HFFc6 (cell line): ENCODE measurements at places on chromosomes 13 and 19. TPM values are rescaled to one million over a fixed set of nuclear protein-coding genes. Genes with fewer than 3 reads are reported as not detected.

- DNase-seq, result peak; percentile 80
These were observed at the start of gene ZNF71 for GRCh38 chr19:56594783-56595547. Gene ZNF71 (plus strand): TSS chr19:56595302. CDS start chr19:56601559, 6,257 bp downstream.

DNA sequence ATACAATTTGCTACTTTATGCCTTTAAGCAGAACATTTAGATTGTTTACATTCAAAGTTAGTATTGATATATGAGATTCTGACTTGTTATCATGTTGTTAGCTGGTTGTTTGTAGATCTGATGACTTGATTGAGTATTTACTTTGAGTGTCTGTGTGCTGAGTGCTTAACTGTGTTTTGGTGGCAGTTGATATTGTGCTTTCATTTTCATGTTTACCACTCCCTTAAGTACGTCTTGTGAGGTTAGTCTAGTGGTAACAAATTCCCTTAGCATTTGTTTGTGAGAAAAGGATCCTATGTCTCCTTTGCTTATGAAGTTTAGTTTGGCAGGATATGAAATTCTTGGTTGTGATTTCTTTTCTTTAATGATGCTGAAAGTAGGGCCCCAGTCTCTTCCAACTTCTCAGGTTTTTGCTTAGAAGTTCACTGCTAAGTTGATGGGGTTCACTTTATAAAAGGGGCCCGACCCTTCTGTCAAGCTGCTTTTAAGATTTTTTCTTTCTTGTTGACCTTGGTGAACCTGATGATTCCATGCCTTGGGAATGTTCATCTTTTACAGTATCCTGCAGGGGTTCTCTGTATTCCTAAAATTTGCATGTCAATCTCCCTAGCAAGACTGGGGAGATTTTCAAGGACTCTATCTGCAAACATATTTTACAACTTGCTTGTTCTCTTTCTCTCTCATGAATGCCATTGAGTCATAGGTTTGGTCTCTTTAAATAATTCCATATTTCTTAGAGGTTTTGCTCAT is 1095.4 kb upstream of the PCDH20 start:
- DNase-seq, result no peak

The PSG7 gene
- total RNA-seq, result 0.10 to 0.26 TPM in 2 of 3 replicates, not detected in the other

The ZNF234 gene
- 6.1 to 8.4 TPM (median 6.6 TPM) in 3 replicates for total RNA-seq

DNA sequence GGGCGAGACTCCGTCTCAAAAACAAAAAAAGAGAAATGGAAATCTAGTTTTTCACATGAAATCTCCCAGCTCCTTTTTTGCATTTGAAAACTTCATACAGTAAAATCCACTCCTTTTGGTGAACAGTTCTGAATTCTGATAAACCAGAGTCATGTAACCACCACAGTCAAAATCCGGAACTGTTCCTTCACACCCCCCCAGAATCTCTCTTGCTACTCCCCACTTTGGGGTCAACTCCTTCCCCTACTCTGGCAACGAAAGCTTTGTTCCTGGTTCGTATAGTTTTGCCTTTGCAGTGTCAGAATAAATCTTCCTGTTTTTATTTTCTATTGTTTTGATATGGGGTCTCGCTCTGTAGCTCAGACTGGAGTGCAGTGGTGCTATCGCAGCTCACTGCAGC is 23.7 kb downstream of the RCN3 start:
- DNase-seq, result no peak

GRCh38 chr19:16039545-16039944 is 36.8 kb upstream of the TPM4 start:
- no peak for DNase-seq

- no peak for DNase-seq
These were observed 83.9 kb downstream of the OLFM4 start for GRCh38 chr13:53112522-53112921.

DNA sequence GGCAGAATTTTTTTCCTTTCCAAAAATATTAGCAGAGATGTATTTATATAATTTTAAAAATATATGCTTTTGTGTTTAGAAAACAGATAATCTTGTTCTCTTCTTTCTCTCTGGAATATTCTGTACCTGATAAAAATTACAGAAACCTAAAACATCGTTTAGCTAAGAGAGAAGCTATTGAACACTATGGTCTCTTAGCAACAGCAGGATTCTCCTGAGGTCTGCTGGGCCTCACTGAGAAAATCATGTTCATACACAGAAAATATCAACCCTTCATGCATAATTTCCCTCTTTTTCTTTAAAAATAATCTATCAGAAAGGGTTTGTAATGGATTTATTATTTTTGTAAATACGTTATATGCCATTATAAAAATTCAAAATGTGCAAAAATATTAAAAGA is 242.2 kb downstream of the DCLK1 start:
- no peak for DNase-seq

GRCh38 chr13:35714121-35714520 is 237.6 kb upstream of the MAB21L1 start:
- DNase-seq, result peak; percentile 31

DNA sequence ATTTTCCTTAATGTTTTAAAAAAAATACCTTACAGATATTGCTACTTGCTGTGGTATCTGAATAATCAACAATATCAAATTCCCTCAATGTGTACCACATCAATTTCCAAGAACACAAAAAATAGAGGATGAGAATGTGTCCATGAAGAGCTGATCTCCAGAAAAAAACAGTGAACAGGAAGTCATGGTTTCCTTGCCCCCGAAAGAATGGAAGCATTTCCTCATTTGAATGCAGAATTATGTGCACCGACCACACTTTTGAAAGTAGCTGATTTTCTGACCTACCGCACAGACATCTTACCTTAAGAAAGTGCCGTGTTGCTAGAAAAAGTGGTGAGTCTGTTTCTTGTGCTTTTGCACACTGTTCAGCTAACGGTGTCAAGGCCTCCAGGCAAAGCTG is 13.4 kb upstream of the EEF1AKMT1 start:
- DNase-seq, result no peak

The DHDH gene
- not detected in 2 replicates for total RNA-seq

DNA sequence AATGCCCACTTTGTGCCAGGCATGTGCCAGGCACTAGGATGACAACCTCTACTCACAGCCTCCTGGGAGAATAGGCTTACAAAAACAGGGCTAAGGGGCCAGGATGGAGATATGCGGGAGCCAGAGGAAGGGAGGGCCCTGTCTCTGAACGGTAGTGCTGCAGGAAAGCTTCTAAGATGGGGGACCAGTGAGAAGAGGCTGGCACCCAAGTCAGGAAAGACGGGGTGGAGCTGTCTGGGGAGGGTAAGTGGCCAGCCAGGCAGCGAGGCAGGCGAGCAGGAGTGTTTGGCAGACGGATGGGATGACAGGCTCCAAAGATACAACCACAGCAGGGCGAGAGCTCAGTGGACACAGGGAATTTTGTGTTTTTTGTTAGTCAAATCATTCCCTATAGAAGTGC is 44.7 kb upstream of the GPI start:
- no peak for DNase-seq

GRCh38 chr13:47114030-47114429 is 217.2 kb upstream of the HTR2A start:
- peak; percentile 62 for DNase-seq

DNA sequence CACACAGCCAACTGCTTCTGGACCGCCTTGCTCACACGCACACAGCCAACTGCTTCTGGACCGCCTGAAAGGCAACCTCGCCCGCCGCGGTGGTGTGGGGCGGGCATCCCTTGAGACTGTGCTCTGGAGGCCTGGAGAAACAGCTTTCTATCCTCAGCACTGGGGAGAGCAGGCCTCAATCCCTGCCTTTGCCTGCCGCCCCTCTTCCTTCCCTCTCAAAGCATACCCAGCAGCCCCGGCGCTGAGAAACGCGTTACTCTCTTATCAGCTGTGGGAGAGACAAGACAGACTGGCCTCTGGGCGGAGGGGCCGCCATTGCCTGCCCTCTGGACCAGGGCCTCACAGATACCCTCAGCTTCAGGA is 2.9 kb downstream of the LIPE start:
- DNase-seq, result no peak

The DNAAF3 gene
- 0.20 and 1.1 TPM in 2 replicates for total RNA-seq

DNA sequence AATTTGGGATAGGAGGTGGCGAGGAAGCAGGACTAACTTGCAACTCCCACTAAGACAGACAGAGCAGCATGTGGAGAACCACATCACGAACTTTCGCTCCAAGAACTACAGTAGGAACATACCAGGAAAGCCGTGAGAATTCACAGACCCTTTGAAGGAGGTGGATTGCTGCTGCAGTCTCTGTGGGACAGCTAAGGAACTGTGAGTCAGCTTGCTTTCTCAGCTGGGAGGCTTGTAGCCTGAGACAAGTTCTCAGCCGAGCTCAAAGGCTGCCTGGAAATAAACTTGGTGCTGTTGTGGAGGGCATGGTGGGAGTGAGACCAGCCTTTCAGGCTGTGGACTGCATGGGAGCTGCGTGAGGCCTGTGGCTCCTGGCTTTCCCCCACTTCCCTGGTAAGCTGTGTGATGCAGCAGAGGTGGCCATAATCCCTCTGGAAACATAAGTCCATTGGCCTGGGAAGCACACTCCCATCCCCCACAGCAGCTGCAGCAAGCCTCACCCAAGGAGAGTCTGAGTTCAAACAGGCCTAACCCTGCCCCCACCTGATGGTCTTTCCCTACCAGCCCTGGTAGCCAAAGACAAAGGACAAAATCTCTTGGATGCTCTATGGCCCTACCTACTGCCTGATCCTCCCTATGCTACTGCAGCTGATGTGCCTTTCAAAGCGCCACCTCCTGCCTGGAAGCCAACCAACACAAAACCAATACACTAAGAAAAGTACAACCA is 441.1 kb upstream of the HTR2A start:
- peak; percentile 29 for DNase-seq

The C19orf85 gene
- not detected in 3 replicates for total RNA-seq

GRCh38 chr19:10784257-10784656 is 51.8 kb downstream of the TMED1 start:
- no peak for DNase-seq

DNA sequence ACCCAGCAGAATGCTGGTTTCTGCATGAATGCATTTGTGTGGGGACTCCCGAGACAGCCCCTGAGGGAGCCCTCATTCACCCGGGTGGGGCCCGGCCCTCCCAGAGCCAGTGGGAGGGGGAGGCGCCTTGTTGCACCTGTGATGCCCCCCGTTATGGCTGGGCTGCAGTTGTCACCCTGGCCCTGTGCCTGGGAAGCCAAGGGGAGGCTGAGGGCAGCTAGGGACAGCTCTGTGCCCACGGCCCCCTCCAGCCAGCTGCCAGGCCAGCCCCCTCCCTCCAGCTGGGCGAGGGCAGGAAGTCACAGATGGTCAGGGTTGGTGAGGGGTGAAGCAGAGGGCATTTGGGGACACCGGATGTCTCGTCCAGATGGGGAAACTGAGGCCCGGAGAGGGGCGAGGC is 26.1 kb downstream of the NFIC start:
- DNase-seq, result no peak

The CD33 gene
- total RNA-seq, result not detected in 3 replicates

DNA sequence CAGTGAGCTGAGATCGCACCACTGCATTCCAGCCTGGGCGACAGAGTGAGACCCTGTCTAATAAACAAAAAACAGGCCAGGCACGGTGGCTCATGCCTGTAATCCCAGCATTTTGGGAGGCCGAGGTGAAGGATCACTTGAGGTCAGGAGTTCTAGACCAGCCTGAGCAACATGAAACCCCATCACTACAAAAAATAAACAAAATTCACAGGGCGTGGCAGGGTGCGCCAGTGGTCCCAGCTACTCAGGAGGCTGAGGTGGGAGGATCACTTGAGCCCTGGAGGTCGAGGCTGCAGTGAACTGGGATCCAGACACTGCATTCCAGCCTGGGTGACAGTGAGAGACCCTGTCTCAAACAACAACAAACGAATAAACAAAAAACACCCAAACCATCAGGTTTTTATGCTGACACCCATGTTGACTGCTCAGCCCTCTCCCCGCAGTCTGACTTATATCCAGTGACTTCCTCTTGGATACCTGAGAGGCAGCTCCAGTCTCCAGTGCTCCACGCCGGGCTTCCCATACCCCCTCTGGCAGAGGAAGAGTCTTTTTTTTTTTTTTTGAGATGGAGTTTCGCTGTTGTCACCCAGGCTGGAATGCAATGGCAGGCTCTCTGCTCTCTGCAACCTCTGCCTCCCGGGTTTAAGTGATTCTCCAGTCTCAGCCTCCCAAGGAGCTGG is 17.7 kb downstream of the WTIP start:
- DNase-seq, result no peak

The C19orf38 gene
- 0.38 to 0.63 TPM in 2 of 3 replicates, not detected in the other for total RNA-seq

GRCh38 chr19:29587518-29587986 is 18.5 kb upstream of the POP4 start:
- peak; percentile 77 for DNase-seq

DNA sequence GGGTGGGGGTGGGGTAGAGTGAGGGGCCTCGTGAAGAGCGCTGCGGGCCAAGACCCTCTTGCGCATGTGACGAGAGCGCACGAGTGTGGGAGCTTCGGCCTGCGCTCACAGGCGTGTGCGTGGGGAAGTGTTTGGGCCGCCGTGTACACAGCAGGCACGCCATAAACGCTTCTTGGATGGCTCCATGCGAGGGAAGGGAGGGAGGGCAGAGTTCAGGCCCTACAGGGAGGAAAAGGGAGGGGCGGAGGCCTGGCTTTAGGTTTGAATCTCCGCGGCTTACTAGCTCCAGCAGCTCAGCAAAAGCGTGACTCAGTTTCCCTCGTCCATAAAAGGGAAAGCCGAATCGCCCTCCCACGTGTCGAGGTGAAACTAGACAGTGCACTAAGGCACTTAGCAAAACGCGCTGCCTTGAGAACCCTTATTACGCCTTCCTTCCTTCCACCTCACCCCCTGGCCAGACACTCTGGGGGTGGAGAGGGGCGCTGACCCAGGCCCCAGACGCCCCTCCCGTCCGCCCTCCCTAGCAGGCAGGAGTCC is 12.5 kb downstream of the GADD45B start:
- no peak for DNase-seq

The FDX2 gene
- total RNA-seq, result 42.7 to 50.2 TPM (median 45.5 TPM) in 3 replicates

DNA sequence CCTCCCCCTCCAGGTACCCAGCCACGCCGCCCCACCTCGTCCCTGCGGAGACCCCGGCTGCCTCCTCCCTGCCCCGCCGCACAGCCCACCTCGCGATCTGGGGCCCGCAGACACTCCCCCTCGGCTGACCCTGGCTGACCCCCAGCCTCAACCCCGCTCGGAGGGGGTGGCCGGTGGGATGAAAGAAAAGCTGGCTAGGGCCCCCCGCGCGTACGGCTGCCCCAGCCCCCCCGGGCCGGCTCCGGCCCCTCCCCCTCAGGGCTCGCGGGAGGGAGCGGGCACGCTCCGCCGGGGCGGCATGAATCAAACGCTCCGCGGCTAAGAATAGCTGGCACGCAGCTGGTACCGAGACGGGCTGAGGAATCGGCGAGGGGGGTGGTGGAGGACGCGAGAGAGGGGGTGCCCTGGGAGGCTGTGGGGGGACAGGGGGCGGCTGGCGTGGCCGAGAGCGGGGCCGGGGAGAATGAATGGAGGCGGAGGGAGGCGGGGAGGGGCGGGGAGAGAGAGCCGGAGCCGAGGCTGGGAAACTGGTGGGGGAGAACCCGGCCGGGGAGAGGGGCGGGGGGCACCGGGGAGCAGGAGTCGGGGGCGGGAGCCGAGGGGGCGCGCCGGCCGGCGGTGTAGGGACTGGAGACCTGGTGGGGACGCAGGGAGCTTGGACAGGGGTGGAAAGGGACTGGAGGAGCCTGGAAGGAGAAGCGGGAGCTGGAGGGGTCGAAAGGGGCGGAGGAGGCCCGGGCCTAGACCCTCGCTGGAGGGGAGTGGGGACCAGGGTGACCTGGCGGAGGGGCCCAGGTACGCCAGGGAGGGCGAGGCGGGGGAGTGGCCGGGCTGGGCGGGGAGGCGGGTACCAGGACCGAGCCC is 1.1 kb downstream of the SHANK1 start:
- no peak for DNase-seq

The ATXN8OS gene
- not detected in 3 replicates for total RNA-seq
